Thoracic aorta (tissue), 2 donors: ENCODE measurements at places on chromosomes 2 and 18.

- no peak for DNase-seq
Observed at GRCh38 chr2:8133363-8133762, 548.5 kb upstream of the ID2 start.

- DNase-seq = no peak
Observed at GRCh38 chr2:3127710-3128109, 249.9 kb downstream of the EIPR1 start.

- DNase-seq = no peak
Observed at GRCh38 chr2:10402653-10403215, 45.4 kb downstream of the ODC1 start.

- no peak for DNase-seq
Observed at GRCh38 chr2:109218792-109219126, 89.8 kb downstream of the SH3RF3 start.

DNA sequence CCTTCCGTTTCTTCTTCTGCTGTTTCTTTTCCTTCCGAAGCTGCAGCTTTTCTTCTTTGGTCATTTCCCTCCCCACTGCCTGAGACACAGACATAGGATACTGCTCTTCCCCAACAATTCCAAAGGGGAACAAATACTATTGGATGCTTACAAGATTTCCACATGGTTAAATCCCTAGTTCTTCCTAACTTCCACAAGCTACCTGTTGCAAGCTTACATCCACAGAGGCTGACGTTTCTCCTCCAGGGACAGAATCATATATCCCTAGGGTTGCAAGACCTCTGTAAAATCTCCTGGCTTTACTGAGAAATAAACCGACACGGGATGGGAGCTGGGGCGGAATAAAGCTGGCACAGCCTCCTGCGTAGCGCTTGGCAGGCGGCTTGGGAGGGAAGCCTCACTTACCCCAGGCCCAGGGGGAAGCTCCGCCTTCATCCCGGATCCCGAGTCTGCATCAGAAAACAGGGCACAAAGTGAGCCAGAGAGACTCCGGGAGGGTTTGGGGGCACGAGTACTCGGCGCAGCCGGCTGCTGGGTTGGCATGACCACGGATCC is 590 bp downstream of the EIF2B4 start:
- no peak for DNase-seq

DNA sequence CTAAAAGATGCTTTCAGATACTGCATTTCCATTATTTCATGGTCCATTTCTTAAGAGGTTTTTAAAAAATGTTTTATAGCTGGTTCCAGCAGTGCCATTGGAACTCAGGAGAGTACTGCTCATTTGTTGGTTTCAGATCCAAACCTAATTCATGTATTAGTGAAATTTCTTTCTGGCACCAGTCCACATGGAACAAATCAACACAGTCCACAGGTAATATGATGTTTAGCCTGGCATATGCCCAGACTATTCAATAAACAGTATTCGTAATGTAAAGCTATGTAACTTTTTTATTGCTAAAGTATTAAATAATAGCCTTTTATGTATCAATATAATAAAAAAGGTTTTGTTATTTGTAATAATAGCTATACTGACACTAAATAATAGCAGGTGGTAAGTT is 134.5 kb downstream of the BIRC6 start:
- no peak for DNase-seq

- DNase-seq = no peak
Observed at GRCh38 chr18:12657684-12658425, at the start of gene SPIRE1. Gene SPIRE1, minus strand, starts transcription at chr18:12658107. Its CDS starts 241 bp downstream, at chr18:12657866.
